Endothelial cell (in vitro differentiated cells): ENCODE measurements at places on chromosomes 7 and 10. TPM values are rescaled to one million over a fixed set of nuclear protein-coding genes. Genes with fewer than 3 reads are reported as not detected.

PRDX3 gene
- total RNA-seq = 93.2 TPM

GRCh38 chr10:120457431-120458172 lies 575 bp downstream of the PLPP4 start:
- H3K27me3 ChIP-seq = peaks cover 12% of the 10 kb centered on the region
- no peak for DNase-seq
- no peak overlapping the region for H3K4me3 ChIP-seq
- H3K36me3 ChIP-seq = no peaks in the 10 kb centered on the region

DNA sequence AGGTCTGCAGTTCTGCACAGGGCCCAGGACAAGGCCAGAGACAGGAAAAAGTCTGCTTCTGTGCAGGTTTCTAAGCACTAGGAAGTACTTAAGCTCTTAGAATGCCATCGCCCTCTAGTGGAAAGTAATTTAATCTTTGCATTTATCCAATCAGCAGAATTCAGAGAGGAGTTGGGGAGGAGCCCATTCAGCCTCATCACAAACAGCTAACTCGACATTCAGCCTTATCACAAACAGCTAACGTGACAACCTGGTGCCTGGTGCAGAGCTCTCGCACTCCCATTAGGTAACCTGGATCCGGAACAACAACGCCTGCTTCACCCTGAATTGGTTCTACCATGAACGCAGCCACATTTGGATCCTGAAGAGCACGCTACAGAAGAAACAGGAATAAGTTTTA lies 15.2 kb downstream of the OAT start:
- H3K36me3 ChIP-seq = peaks cover 6% of the 10 kb centered on the region
- peak; percentile 36 for DNase-seq
- H3K27me3 ChIP-seq = no peaks in the 10 kb centered on the region
- no peak overlapping the region for H3K4me3 ChIP-seq
- peaks cover 9% of the 10 kb centered on the region for H3K4me1 ChIP-seq

DNA sequence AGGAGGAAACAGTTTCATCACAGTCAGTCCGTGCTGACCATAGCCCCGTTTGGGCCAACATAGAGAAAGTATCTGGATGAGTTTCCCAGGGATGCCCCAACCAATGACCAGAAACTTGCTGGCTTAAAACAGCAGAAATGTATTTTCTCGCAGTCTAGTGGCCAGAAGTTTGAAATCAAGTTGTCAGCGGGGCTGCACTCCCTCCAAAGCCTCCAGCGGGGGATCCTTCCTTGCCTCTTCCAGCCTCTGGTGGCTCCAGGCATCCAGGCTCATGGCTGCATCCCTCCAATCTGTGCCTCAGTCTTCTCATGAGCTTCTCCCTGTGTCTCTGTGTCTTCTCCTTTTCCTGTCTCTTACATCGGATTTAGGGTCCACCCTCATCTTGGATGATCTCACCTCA lies 89.6 kb upstream of the CTBP2 start:
- no peak overlapping the region for H3K27ac ChIP-seq
- no peaks in the 10 kb centered on the region for H3K4me1 ChIP-seq
- no peaks in the 10 kb centered on the region for H3K27me3 ChIP-seq
- no peaks in the 10 kb centered on the region for H3K36me3 ChIP-seq
- no peak overlapping the region for H3K4me3 ChIP-seq
- DNase-seq = no peak

- no peaks in the 10 kb centered on the region for H3K36me3 ChIP-seq
- no peaks in the 10 kb centered on the region for H3K4me1 ChIP-seq
- no peak overlapping the region for H3K27ac ChIP-seq
- H3K27me3 ChIP-seq = no peaks in the 10 kb centered on the region
- no peak for DNase-seq
These were observed 305.9 kb upstream of the MGMT start for GRCh38 chr10:129161150-129161549.
